Urinary bladder (tissue), 4 donors: ENCODE measurements at places on chromosomes 5 and 9. TPM values are rescaled to one million over a fixed set of nuclear protein-coding genes. Genes with fewer than 3 reads are reported as not detected.

The STK10 gene
- total RNA-seq: 20.8 TPM

The PDGFRB gene
- total RNA-seq: 112 TPM

The CTSV gene
- total RNA-seq: 0.42 TPM

The GDA gene
- 5.4 TPM for total RNA-seq

The RAB3C gene
- total RNA-seq: 2.0 TPM

The ABITRAM gene
- total RNA-seq: 11.8 TPM

The TAF11L5 gene
- not detected for total RNA-seq
